Omental fat pad (tissue), 4 donors: ENCODE measurements at places on chromosomes 7 and 10. TPM values are rescaled to one million over a fixed set of nuclear protein-coding genes. Genes with fewer than 3 reads are reported as not detected.

DNA sequence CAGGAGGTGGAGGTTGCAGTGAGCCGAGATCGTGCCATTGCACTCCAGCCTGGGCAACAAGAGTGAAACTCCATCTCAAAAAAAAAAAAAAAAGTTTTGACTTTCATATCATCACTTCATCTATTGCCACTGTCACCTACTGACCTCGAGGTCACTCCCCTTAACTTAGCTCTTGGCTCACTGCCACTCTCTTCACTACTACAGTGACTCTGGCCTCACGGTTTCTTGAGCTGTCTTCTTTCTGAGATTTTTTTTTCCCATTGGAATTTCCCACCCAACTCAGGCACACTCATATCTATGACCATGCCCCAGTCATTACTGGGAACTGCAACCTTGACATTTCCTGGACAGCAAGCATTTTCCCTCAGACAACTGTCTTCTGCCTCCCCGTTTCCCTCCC, 42.6 kb upstream of the C7orf33 start:
- DNase-seq: no peak

GRCh38 chr10:22848509-22848908, 79.3 kb upstream of the ARMC3 start:
- no peak for DNase-seq

DNA sequence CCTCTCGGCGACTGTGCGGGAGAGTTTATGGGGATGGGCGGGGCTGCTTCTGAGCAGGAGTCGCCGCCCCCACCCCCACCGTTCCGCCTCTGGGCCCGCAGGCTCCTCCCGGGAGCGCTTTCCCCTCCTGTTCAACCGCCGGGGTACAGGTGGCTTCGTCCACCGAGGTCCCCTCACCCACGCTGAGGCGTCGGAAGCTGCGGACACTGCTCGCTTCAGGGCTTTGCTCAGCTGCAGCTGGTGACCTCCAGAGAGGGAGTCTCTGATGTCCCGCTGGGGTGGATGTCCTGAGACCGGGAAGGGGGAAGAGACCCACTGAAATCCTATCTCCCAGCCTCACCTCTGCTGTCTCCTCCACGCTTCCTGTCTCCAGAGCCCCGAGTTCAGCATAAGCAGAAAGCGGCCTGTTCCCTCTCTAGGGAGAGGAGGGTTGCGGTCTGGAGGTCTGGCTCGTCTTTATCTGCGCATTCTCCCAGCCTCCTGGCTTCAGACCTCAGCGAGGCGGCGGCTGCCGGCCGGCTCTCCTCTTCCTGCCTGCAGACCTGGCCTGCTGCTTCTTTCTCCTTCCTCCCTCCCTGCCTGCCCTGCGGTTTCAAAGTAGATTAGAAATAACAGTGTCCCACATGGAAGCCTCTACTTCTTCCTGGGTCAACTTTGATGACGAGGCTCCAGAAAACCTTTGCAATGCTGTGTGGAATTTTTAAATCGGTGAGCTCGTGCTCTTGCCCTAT, 1.8 kb downstream of the CYP2E1 start:
- DNase-seq: no peak

Gene NPC1L1
- 0.32 TPM for total RNA-seq

- no peak for DNase-seq
These were observed 6.5 kb upstream of the EIF5AL1 start for GRCh38 chr10:79505829-79506228.

GRCh38 chr7:28980451-28981160, 22.5 kb upstream of the TRIL start:
- no peak for DNase-seq

DNA sequence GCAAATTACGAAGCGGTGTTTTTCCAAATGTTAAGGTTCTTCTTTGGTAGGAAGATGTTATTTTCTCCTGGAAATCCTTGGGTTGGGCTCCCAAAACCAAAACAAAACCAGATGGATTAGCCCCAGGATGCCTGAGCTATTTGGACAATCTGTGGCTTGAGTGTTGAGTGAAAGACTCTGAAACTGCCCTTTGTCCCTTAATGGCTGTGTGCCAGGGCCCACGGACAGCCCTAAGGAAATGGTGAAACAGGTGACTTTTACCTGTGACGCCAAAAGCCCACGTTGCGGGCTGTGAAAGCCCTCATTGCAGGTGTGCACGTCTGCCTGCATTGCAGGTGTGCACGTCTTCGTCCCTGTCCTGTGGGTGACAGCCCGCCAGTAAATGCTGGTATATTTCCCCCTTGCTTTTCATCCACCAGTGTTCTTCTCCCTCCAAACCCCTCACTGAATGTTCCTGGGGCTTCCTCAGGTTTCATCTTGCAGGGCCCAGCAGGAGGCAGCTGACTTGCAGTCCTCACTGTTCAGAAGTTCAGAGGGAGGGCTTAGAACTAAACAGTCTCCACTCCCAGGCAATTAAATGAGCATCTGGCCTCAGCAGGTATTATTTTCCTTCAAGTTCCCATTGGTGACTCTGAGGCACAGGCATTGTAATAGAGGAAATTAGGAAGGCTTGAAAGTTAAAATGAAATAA, 10.7 kb downstream of the PFKP start:
- DNase-seq: no peak

GRCh38 chr7:123987445-123987844, 45.4 kb downstream of the TMEM229A start:
- no peak for DNase-seq

- no peak for DNase-seq
These were observed 46.9 kb downstream of the GRID1 start for GRCh38 chr10:86319676-86320075.

DNA sequence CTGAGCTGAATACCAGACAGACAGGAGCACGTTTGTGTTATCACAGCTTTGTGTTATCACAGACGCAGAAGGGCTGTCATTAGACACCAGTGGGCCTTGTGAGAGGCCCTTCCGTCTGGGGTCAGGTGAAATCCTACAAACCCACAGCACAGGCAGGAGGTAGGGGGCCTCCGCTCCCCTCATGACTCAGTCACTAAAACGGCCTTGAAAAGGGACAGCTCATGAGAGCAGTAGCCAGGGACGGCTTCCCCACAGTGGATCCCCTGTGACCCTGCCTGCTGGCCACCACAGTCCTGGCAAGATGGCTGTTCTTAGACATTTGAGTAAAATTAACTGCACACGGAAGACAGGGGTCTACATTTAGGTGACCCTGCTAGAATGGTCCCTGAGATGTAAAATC, 215.8 kb upstream of the PPP2R2D start:
- no peak for DNase-seq

- no peak for DNase-seq
These were observed 15.4 kb downstream of the TAS2R41 start for GRCh38 chr7:143492799-143493739.

GRCh38 chr7:152501506-152501905, 65.7 kb upstream of the KMT2C start:
- no peak for DNase-seq

Gene PON1
- not detected for total RNA-seq
